Upper lobe of right lung (tissue), 1 donor: ENCODE measurements at places on chromosomes 12 and 14. TPM values are rescaled to one million over a fixed set of nuclear protein-coding genes. Genes with fewer than 3 reads are reported as not detected.

DNA sequence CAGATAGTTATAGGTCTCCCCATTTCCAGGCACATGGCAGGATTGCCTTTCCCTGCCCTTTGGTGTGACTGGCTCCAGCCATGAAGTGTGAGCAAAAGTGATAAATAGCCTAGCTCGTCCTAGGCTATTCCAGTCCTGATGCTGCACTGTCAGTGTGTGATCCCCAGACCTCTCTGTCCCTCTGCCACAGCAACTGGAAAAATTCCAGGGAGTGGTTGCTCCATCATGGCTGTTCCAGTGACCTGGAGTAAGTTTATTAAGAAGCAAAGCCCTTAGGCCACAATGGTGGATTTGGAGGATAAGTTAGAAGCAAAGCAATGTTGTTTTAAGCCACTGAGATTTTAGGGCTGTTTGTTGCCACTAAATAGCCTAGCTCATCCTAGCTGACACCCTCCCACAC lies 9.8 kb upstream of the KRT83 start:
- DNase-seq = no peak

GRCh38 chr12:111993292-111994150 lies 19.4 kb downstream of the TMEM116 start:
- no peak for DNase-seq

DNA sequence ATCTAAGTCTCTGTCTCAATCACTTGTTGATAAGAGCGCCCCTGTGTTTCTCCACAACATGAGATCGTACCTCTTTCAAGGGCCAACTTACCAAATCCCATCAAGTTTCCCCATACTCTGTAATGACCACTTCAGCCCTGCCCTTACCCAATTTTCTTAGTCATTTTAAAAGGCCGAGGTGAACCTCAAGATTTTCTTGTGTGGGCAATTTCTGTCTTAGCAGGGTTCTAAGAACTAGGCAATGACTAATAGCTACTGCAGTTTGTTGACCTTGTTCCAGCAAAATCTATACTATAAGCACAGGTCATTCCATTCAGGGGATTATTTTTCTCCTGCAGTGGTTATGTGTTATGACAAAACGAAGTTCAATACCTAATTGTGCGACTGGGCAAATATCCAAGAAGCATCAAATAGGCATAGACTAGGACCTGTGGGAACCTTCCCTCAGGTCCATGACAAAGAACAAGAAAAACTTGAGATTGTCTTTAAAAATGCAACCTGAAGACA lies 359.8 kb downstream of the PCNX1 start:
- no peak for DNase-seq

DNA sequence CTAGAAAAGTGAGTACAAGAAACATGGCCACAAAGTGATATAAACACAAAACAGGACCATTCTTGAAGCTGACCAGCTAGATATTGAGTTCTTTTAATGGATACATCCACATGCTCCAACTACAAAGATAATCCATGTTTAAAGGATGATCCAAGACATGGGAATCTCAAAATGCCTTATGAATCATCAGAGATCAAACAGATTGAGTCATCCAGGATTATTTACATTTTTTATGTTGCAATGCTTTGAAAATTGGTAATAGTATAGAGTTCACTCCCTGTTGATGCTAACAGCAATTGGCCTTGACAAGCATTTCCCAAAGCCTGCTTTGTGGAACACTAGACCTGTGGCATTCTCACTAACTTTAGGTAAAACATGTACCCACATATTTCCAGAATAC lies 293.0 kb upstream of the TBX3 start:
- DNase-seq = no peak

DNA sequence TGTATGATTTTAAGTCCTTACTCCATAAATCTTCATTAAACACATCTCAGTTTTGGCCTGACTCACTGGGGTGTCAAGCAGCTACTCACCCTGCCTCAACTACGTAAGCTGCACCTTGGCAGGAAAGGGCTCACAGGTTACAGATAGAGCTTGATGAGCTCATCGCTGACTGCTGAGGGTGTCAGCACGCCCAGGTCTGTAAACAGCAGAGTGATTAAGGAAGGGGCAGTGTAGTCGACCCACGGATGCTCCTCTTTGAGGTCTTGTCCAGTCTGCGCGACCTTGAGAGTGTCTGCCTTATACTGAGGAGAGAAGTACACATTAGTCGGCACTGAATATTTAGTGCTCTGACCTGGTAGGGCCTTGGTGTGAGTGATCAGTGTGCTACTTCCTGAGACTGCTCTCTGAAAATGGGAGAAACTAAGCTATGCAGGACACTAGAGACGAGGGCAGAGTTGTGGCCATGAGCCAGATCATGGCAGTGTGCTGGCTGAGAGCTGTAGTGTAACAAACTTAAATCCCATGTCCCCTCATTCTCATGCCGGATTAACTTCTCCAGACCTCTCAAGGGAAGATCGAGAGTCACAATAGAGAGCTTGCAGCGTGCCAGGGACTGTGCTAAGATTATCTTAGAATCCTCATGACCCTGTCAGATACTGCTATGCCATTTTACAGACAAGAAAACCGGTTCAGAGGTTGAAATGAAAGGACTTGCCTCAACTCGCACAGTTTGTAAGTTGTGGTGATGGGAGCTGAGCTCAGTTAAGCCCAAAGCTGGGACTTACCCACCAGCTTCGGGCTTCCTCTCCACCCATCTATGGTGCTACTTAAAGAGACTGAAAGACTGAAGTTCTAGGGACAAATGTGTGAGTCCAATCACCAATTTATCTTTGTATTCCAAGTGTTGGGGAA lies 11.6 kb downstream of the EIF2B1 start:
- no peak for DNase-seq

DNA sequence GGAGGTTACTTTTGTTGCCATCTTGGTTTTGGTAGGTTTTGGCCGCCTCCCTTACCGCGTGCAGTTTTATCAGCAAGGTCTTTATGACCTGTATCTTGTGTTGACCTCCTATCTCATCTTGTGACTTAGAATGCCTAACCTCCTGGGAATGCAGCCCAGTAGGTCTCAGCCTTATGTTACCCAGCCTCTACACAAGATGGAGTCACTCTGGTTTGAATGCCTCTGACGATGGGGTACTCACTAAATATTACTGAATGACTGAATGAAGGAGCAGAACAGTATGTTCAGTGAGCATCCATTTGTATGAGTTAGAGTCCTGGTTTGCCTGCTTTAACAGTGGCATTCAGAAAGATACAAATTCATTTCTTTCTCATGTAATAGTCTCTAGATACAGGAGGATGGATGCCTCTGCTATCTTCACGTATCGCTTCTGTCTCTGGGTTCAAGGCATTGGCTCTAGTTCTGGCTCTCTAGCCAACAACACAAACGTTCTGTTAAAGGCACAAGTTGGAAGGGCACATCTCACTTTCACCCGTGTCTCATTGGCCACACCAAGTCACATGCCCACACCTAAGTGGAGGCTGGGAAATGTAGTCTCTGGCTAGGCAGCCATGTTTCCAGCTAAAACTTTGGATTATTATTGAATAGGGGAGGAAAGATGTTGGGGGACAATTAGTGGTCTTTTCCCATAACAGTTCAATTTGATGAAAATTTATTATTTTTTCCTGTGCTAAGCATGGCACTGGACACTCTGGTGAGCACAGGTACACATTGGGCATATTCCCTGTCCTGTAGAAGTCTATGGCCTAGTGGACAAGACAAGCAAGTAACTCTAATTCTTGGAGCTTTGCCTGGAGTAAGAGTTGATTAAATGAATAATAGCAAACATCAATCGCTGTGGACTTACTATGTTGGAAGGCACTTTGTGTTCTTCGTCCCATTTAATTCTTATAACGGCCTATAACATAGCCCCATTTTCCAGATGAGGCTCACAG lies 75.2 kb upstream of the RPH3A start:
- no peak for DNase-seq

DNA sequence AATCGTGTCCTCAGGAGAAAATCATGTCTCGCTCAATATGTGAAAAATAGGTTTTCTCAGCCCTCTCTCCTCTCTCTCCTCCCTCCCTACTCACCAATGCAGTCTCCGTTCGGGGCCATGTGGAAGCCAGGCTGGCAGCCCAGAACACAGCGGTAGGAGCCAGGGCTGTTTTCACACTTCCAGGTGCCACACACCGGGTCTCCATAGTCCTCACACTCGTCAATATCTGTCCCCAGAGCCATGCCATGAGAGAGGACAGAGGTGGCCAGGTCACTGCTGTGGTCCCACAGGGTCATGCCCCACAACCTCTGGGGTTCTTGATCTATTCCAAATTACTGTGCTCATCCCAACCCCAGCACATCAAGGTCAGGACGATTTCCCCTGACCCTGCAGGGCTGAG lies 13.5 kb downstream of the ISCA2 start:
- no peak for DNase-seq

GRCh38 chr12:18391151-18391550 lies 129.8 kb downstream of the PIK3C2G start:
- no peak for DNase-seq

UBC gene
- total RNA-seq = 1,107 TPM

SRGAP1 gene
- 11.4 TPM for total RNA-seq

FAM186B gene
- 0.75 TPM for total RNA-seq

MANSC1 gene
- total RNA-seq = 26.4 TPM

NAA30 gene
- total RNA-seq = 12.1 TPM

SIX6 gene
- total RNA-seq = not detected

LRRIQ1 gene
- total RNA-seq = 0.67 TPM

NDUFB1 gene
- total RNA-seq = 95.4 TPM
